ENCODE measurements at places on chromosomes 2 and 18. TPM values are rescaled to one million over a fixed set of nuclear protein-coding genes. Genes with fewer than 3 reads are reported as not detected.

CNOT11 gene
- 53.8 TPM for total RNA-seq

NTSR2 gene
- not detected for total RNA-seq

DNA sequence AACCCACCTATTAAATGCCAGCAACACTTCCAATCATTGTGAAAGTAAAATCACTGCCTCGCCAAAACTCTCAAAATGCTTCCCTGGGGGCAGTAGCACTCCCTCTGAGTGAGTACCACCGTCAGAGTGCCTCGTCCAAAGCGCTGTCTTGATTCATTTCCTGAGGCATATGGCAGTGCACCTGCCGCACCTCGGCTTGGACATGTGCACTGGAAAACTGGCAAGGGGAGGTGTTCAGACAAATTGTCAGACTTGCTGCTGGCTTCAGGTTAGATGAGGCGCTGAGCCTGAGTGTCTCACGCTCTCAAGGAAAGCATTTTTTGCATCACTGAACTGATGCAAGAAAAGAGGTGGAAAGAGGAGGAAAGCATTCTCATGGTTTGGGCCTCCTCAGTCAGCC is 132.8 kb downstream of the ATL2 start:
- no peak for DNase-seq

GRCh38 chr2:182182436-182182835 is 196.8 kb downstream of the PPP1R1C start:
- no peak for DNase-seq

DNA sequence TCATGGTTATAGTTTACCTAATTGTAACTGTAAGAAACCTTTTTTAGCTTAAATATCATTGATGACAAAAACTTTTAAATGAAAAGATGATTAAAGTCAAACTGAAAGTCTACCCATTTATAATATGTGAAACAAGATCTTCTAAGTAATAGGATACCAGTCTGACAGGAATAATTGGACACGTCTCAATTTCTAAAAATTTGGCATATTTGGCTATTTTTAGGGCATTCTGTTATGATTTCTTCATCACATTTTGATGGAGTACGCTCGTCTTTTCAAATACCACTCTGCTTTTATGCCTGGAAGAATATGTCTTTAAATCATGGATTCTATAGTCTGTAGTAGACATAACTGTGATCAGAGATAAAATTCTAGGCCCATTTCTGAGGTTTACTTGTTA is 1.3 kb downstream of the R3HDM1 start:
- no peak for DNase-seq

DNA sequence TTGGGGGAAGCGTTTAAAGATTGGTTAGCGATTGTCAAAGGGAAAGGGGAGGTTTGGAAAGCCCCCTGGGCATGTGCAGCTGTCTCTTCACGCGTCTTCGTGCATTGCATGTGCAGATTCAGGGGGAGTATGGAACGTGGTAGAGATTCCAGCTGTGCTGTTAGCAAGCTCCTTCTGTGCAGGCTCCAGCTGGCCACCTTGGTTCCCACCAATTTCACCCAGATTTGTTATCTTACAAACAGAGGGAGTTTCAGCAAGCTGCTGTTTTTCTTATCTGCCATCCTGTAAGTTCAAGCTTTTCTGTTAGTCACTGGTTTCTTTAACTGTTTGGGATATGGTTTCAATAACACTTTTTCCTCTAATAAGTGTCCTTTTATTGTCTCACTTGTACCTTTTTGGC is 30.4 kb downstream of the FARP2 start:
- no peak for DNase-seq
